ENCODE measurements at places on chromosomes 4 and X.

- DNase-seq: peak; percentile 88
Observed at GRCh38 chr4:102564399-102565059, 63.4 kb downstream of the NFKB1 start.

- no peak for DNase-seq
Observed at GRCh38 chr4:24701683-24702082, 93.7 kb upstream of the SOD3 start.

DNA sequence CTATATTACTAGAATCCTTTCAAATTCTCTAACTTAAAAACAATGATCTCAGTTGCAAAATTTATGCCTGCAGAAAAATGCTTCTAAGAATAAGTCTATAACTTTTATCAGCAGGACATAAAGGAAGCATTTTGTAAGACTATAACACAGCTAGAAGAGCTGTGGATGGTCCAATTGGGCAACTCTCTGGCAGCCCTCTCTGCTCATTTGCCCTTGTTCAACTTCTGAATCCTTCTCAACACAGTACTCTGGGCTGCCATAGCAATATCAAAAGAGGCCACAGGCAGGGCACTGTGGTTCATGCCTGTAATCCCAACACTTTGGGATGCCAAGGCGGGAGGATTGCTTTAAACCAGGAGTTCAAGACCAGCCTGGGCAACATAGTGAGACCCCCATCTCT, 88.5 kb downstream of the MID1 start:
- DNase-seq: no peak

- no peak for DNase-seq
Observed at GRCh38 chrX:15398874-15399273, 14.7 kb upstream of the VEGFD start.

GRCh38 chr4:166077782-166078181, 204.7 kb downstream of the TLL1 start:
- no peak for DNase-seq

GRCh38 chr4:173746424-173746823, 216.4 kb upstream of the HAND2 start:
- no peak for DNase-seq

GRCh38 chrX:22173966-22174365, 98.7 kb upstream of the CBLL2 start:
- DNase-seq: no peak

DNA sequence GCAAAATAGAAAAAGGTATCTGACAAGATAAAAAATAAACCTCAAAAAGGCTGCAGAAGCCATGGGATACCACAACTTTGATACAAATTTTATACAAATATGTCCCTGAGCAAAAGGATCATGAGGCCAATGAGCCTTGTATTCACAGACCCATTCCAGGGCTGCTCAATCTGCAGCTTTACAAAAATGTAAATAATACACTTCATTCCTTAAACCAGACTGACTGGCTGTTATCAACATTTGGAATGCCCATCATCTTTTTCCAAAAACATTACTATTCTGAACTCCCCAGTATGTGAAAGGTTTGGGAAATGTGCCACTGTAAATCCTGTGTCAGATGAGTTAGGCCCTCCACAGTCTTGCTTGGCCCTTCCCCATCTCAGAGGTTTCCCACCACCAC, 25.5 kb downstream of the SCARB2 start:
- no peak for DNase-seq

- no peak for DNase-seq
Observed at GRCh38 chr4:54992266-54992665, 133.1 kb downstream of the KDR start.

GRCh38 chr4:119832776-119833175, 204.2 kb upstream of the PDE5A start:
- DNase-seq: no peak

Data from fibroblast of mammary gland (primary cell).